ENCODE measurements at places on chromosomes 5 and 9.

- peak; percentile 98 for DNase-seq
These were observed 315.5 kb upstream of the RGMB start for GRCh38 chr5:98458004-98458403.

DNA sequence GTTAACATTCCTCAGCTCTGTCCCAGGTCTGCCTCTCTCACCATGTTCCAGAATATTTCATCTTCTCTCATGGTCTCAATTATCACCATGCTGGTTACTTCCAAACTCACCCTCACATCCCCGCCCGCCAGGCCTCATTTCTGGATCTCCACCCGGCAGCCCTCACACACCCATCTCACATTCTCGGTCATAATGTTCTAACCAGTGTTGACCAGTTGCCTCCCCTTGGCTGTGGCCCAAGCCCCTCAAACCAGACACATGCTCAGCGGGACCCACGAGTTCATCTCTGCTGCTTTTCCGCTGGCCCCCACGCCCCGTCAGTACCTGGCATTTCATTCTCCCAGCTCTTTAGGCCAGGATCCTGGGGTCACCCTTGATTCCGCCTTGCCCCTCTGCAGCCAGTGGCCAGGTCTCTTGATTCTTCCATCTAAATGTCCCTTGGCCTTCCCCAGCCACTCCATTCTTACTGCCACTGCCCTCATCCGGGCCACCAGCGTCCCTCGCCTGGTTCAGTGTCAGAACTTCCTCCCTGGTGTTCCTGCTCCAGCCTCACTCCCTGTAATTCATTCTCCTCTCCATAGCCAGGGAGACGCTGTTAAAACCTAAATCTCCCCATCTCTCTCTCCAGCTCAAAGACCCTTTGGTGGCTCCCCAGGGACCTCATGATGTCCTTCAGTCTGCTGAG lies 141.7 kb downstream of the MVB12B start:
- no peak for DNase-seq

GRCh38 chr5:62786099-62786498 lies 207.5 kb downstream of the LRRC70 start:
- no peak for DNase-seq

DNA sequence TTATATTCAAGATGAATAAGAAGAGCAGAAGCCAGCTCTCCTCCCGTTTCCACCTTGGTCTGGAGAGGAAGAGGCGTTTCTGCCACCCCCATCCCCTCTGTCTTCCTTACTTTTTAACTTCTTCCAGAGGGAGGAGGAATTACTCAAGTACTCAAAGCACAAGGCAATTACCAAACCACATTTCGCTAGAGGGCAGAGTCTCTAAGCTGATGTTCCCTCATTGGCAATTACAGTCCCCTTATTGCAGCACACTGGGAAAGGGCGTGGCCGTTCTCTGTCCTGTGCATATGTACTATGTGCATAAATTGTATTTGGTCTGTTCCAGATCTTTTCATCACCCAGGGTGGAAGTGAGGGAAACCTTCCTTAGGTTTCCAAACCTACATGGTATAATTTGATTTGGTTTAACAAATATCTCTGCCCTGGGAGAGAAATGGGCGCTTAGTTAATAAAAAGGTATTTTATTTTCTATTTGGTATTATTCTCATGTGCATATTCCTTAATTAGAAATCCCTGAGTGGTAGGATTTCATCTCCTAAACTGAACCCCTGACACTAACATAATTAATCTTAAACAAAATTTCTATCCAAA lies 29.8 kb upstream of the ALDOB start:
- DNase-seq = peak; percentile 80

GRCh38 chr5:2003206-2003605 lies 120.5 kb upstream of the IRX4 start:
- DNase-seq = no peak

- no peak for DNase-seq
These were observed 11.2 kb downstream of the SNX18 start for GRCh38 chr5:54528633-54529209.

- no peak for DNase-seq
These were observed 55.2 kb upstream of the FYB1 start for GRCh38 chr5:39274398-39275085.

DNA sequence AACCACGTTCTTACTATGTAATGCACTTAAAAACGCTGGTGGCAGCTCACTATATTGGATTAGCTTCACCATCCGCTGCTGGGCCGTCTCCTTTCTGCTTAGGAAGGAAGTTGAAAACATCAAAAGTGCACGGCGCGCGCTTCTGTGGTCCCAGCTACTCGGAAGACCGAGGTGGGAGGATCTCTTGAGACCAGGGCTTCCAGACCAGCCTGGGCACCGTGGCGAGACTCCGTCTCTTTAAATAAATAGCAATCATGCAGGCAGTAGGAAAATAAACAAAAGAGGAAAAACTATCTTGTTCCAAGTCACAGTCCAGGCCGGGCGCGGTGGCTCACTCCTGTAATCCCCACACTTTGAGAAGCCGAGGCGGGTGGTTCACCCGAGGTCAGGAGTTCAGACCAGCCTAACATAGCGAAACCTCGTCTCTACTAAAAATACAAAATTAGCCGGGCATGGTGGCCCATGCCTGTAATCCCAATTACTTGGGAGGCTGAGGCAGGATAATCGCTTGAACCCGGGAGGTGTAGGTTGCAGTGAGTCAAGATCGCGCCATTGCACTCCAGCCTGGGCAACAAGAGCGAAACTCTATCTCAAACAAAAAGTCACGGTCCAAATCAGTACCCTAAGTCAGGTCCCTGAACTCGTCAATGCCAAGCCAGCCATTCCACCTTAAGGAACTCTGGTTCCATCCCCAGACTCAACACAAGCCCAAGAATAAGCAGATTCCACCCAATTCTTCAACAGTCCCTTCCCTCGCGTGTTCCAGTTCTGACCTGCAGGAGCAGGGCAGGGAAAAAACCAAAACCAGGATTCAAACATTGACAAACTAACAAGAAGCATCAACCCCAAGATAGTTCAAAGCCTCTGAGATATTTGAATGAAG lies 1.0 kb upstream of the GOLGA1 start:
- DNase-seq = peak; percentile 54

DNA sequence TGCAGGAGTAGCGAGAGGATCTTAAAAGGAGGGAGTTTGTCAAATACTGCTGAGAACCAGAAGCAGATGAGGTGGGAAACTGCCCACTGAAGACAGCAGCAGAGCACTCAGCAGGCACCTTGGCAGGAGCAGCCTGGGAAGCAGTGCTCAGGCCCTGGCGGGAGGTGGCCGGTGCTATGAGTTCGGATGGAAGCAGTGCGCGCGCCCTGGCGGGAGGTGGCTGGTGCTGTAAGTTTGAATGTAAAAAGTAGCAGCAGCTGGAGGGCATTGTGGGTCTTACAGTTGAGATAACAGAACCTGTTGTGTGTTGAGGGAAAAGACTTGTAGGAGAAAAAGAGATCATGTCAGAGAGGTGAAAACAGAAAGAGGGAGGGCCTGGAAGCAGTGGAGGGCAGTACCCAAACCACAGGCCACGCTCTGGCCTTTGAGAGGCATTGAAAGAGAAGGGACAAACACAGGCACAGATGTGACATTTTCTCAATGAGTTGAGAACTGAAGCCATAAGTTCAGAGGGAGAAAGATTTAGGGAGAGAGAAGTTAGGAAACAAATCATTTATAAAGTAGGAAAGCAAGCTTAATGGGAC lies 130.9 kb downstream of the ERCC6L2 start:
- DNase-seq = no peak

DNA sequence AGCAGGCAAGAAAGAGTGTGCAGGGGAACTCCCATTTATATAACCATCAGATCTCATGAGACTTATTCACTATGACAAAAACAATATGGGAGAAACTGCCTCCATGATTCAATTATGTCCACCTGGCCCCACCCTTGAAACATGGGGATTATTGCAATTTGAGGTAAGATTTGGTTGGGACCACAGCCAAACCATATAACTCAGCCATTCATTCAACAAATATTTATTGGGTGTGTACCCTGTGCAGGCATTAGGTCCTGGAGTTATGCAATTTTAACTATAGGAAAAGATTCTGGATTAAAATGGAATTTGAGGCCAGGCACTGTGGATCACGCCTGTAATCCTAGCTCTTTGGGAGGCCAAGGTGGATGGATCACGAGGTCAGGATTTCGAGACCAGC lies 124.2 kb upstream of the GAS1 start:
- DNase-seq = peak; percentile 33

Measured in fibroblast of skin of right biceps (primary cell).